Endothelial cell of coronary artery (primary cell): ENCODE measurements at places on chromosomes 4 and X. TPM values are rescaled to one million over a fixed set of nuclear protein-coding genes. Genes with fewer than 3 reads are reported as not detected.

Gene CXXC4
- total RNA-seq = under 0.01 TPM in 1 of 2 replicates, not detected in the other

Gene MAGEA10
- not detected in 2 replicates for total RNA-seq

Gene RNF150
- total RNA-seq = 0.09 and 0.56 TPM in 2 replicates

Gene COL25A1
- total RNA-seq = 2.0 and 4.6 TPM in 2 replicates

Gene ARHGAP36
- total RNA-seq = 0.09 TPM in 1 of 2 replicates, not detected in the other

Gene RPL34
- total RNA-seq = 982 and 1,223 TPM in 2 replicates

Gene CENPVL1
- total RNA-seq = not detected in 2 replicates
